ENCODE measurements at places on chromosomes 5 and 9.

- DNase-seq = no peak
Observed at GRCh38 chr9:116288658-116289057, 135.1 kb downstream of the PAPPA start.

DNA sequence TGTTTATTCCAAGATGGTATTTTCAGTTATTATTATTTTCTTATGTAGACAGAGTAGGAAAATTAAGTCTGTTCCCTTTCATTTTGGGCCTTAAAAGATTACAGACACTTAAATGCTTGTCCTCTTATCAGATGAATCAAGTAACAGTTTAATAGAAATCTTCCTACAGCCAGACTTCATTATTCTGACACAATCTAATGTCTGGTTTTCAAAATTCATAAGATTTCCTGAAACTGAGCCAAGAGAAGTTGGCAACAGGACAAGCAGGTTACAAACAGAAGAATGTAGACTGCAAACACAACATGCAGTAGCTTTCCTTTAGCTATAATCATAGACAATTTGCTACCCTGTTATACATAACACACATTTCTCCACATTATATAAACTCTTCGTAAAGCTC is 130.5 kb downstream of the FBXL17 start:
- DNase-seq = no peak

DNA sequence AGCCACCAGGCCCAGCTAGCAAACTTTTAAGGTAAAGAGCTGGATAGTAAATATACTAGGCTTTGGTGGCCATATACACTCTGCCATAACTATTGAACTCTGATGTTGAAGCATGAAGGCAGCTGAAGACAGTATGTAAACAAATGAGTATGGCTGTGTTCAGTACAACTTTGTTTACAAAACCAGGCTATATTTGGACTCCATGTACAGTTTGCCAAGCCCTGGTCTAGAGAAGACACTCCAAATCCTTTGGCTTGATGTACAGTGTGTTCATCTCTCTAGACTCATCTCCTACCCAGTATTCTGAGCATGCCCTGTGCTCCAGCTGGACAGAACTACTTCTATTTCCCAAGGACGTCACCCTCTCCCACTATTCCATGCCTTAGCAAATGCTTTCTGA is 54.3 kb upstream of the MEGF10 start:
- DNase-seq = no peak

DNA sequence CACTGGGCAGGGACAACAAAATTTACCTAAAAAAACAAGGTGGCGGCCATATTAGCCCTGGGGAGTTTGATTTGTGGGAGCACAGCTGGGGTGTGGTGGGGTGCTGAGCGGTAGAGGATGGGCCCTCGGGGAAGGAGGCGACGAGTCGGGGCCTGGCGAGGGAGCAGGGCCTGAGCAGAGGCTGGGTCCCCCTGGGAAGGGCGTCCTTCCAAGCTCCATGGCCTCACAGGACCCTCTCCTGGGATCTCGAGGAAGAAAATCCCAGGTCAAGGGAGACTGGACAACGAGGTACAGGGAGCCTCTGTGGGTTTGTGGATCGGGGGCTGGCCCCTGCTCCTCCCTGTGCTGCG is 165.5 kb downstream of the CACNA1B start:
- no peak for DNase-seq

DNA sequence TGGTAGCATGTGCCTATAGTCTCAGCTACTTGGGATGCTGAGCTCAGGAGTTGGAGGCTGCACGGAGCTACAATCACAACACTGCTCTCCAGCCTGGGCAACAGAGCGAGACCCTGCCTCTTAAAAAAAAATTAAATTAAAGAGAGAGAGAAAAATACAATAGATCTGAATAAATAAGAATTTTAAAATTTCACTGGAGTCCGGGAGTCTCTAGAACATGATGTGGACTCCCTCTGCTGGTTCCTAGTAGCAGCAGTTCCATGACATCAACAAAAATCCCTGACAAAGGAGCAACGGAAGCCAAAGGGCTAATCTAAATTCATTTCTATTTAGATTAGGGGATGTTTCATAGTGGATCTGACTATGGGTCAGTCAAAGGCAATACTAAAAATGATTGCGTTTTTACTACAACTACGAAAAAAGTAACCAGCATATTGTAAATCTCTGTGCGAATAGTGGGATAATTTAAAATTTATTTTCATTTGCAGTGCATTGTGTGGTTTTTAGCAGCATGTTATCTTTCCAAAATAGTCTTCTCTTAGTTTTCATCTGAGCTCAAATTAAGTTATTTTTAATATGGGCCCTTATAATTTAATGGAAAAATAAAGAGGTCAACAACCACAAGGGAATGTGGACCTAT is 6.7 kb downstream of the INIP start:
- no peak for DNase-seq

- DNase-seq = no peak
Observed at GRCh38 chr5:176144508-176144907, 93.7 kb upstream of the SIMC1 start.

- DNase-seq = no peak
Observed at GRCh38 chr5:142782976-142783530, 12.9 kb downstream of the ARHGAP26 start.

DNA sequence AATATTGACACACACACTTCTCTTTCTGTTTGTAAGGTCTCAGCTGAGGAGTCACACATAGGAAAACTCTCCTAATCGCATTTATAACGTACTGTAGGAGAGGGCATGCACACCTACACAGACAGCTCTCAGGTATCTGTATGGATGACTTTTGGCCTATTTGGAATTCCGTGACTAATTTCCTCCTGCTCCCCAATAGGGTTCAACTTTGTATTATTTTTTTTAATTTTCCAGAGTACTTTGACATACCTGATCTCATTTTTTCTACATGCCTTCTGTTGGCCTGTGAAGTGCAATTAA is 195.9 kb downstream of the ARHGAP26 start:
- no peak for DNase-seq

- DNase-seq = no peak
Observed at GRCh38 chr5:173493846-173494245, 122.6 kb downstream of the BOD1 start.

- DNase-seq = peak; percentile 22
Observed at GRCh38 chr9:35814106-35814840, 569 bp downstream of the HINT2 start.

- no peak for DNase-seq
Observed at GRCh38 chr9:132166599-132166998, 4.7 kb downstream of the NTNG2 start.

DNA sequence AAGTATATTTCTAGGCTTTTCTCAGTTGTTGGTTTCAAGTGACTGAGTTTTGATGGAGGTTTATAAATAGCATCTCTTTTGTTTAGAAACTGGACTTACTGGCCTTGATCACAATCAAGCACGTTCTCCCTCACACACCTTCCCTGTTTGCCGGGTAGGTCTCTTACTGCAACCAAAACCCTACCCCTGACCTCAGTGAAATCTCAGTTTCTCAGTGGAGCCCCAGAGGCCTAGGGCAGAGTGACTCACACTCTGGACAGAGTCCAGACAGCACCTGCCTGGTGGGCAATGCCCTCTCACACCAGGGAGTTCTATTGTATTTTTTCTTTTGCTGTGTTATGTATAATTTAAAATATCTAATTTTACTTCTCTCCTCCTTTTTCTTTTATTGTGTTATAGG is 48.4 kb upstream of the EPB41L4B start:
- no peak for DNase-seq

DNA sequence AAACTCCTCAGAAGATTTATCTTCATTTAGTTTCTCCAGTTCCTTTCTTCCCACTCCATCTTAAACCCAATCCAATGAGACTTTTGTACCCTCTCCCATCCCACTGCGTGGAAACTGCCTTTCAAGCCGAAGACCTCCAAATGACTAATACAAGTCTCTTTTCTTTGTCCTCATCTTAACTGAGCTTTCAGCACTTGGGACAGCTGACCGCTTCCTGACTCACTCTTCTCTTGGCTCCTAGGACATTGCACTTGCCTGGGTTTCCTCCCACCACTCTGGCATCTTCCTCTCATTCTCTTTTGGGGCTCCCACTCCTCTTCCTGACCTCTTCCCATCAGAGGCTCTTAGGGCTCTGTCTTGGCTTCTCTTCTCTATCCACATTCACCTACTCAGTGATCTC is 243.7 kb downstream of the HSPA4 start:
- DNase-seq = no peak

- no peak for DNase-seq
Observed at GRCh38 chr9:101360647-101361046, 24.2 kb downstream of the BAAT start.

DNA sequence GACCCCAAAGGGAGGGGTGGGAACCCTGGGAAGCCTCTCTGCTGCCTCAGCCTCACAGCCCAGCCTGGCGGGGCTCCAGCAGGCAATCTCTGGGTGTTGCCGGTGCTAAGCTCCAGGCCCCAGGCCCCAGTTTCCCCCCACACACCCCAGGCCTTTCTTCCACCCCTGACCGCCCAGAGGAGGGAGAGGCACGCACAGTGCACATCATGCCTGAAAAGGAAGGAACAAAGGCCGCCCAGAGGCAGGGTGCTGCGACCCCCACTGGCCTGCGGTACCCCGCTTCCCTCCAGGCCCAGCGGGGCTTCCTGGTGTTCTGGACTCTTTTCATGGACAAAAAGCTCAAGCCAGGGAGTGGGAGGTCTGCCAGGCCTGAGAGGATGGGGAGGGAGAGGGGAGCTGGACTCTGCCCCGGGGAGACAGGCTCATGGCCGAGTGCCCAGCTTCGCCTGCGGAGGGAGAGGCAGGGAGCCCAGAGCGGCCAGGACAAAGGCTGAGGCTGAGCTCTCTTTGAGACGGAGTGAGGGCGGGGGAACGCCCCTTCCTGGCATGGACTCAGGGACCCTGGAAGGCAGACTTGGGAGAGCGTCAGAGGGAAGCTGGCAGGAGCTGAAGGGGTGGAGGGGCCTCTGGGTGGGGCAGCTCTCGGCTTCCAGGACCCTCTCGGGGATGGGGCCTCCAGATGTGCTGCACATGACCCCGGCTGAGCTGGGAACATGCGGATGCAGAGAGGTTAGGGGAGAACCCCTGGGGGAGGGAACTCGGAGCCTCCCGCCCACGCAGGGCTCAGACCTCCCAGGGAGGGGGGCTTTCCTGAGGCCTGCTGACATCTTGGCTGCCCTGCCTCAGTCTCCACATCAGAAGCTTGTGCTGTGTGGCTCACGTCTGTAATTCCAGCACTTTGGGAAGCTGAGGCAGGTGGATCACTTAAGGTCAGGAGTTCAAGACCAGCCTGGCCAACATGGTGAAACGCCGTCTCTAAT is 1.8 kb upstream of the ENTPD2 start:
- no peak for DNase-seq

GRCh38 chr9:27939186-27939585 is 365.9 kb upstream of the C9orf72 start:
- DNase-seq = no peak

GRCh38 chr9:128805661-128806060 is 12.6 kb upstream of the ENDOG start:
- no peak for DNase-seq

DNA sequence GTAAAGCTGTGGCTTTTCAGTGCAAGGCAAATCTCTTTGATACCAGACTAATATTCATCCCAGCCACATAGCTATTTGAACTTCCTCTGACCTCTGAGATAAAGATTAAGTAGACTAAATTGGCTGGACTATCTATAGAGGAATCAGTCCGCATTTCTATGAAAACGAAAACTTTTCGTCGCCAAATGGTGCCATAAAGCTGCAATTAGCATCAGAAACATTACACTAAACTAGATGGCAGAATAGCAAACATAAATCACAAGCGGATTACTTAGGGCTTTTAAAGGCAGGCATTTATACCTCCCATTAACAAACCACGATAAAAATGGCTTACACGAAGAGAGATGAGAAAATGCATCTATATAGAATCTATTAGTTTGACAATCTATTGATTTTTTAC is 1009.7 kb upstream of the CDH6 start:
- no peak for DNase-seq

GRCh38 chr9:34701023-34701768 is 8.7 kb downstream of the CCL21 start:
- peak; percentile 74 for DNase-seq

DNA sequence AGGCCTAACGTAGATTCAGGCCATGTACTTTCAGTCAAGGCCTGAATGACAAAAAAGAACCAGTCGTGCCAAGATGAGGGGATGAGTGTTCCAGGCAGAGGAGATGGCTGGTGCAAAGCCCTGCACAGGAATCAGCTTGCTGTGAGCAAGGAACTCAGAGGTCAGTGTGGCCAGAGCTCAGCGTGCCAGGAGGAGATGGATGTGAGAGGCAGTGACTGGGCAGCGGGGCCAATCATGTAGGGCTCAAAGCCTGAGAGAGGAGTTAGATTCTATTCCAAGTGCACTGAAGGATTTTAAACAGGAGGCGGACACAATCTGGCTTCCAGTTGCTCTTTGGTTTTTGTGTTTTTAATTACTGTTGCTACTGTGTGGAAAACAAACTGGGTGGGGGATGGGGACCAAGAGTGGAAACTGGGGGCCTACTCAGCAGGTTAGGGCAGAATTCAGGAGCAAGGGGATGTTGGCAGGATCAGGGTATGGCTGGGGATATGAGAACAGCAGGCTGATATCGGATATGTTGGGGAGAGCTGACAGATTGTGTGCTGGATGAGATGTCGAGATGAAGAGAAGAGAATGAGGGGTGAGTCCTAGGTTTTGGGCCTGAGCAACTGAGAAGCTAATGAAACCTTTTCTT is 64.3 kb downstream of the ANGPTL2 start:
- no peak for DNase-seq

DNA sequence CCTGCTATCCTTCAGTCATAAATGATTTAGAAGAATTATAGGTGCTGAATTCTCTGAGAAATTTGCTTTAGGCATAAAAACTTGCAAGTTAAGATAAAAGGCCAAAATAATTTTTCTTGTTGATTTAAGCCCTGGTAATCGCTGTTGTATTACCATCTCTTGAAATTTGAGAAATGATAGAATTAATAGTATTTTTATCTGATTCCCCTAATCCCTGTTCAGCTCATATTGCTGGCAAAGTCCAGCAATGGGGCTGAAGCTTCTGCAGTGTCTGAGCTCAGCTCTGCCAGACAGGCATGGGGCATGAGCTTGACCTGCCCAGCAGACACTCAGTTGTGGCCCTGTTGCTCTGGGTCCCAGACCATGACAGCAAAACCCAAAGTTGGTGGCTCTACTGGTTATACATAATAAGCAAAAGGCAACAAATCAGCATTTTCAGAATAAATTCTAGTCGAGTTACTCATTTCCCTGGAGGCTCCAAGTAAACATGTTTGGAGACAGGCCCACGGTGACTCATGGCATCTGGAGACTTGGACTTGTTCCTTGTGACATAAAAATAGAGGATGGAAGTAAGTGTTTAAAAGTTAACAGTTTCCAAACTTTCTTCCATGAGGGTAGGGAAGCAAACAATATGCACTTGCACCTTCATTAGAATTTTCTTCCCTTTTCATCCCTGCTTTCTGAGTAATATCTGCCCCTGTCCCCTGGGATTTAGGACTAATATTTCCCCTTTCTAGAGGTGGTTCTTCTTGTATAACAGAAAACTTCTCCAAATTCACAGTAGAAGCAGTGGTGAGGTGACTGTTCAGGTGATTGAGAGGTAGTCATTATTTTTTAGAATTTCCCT is 60.2 kb upstream of the SLC2A8 start:
- no peak for DNase-seq

Data from activated T-cell treated with anti-CD3 and anti-CD28 coated beads for 1 hour (primary cell).